Tibial nerve (tissue), 4 donors: ENCODE measurements at places on chromosomes 3 and 15. TPM values are rescaled to one million over a fixed set of nuclear protein-coding genes. Genes with fewer than 3 reads are reported as not detected.

DNA sequence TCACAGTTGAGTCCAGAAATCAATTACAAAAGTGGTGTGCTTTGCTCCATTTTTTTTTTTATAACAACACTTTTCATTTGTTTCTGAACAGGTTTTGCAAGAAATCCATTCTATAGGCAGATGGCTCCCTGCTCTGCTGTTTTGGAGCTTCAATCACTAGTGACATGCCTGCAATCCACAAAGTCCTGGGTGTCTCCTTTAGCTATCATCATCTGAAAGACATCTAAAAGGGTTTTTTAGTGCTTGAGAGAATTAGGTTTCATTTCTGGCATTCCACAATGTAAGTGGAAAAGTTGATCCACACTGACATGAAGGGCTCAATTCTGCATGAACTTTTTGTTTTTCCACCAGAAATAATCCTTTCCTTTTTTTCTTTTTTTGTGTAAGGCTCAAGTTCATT, 24.0 kb upstream of the MEIS2 start:
- no peaks in the 10 kb centered on the region for H3K36me3 ChIP-seq
- H3K4me1 ChIP-seq = no peaks in the 10 kb centered on the region
- H3K27me3 ChIP-seq = no peaks in the 10 kb centered on the region
- H3K27ac ChIP-seq = no peak overlapping the region
- H3K4me3 ChIP-seq = no peak overlapping the region

- no peaks in the 10 kb centered on the region for H3K27me3 ChIP-seq
- peaks cover 50% of the 10 kb centered on the region for H3K4me1 ChIP-seq
Measured at GRCh38 chr15:50057905-50058639, 61.0 kb downstream of the ATP8B4 start.

Gene HTR3E
- not detected for total RNA-seq

Gene PCOLCE2
- total RNA-seq = 105 TPM

DNA sequence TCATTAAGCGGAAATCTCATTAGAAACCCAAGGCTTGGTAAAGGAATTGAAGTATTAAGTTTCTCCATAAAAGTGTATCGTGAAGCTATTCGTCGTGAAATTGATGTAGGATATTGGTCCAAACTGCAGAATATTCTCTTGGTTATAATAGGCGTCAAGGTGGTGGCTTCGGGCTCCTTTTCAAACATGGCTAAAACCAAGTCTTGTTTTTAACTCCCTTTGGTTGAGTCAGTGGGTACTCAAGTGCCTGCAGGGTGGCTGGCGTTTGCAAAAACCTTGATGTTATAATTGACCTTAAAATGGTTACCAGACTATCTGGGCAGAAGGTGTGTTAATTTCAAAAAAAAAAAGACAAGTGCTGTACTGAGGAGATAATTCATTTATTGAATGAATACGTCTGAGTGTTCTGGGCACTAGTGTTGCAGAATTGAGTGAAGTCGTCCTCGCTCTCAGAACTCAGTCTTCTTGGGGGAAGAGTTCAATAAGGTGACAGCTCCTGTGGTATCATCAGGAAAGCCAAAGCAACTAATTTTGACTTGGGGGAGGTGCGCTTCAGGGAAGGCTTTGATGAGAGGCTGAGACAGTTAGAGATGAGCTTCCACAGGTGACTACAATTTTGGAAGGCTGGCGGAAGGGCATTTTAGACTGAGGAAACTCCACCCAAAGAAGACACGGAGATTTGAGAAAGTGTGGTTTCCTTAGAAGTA, 1.5 kb downstream of the UBE2Q2 start:
- no peak for DNase-seq
- peak overlapping the region; percentile 97 for H3K4me3 ChIP-seq
- peak overlapping the region; percentile 96 for H3K27ac ChIP-seq
- no peaks in the 10 kb centered on the region for H3K36me3 ChIP-seq
- H3K4me1 ChIP-seq = peaks cover 16% of the 10 kb centered on the region

DNA sequence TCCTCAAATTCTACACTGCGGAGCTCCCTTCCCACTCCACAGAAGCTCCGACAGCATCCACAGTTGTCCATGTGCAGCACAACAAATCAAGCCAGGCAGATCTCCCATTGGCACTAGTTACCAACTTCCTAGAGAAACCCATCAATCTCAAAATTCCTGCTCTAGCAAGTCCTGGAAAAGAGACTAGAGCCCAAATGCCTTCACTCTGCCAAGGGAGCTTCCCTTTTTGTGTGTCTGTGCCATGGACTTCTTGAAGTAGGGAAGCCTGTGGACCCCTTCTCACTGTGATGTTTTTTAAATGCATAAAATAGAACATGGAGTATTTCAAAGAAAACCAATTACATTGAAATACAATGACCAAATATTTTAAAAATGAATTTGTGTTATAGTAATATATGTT, 59.1 kb downstream of the TGFBR2 start:
- no peak overlapping the region for H3K4me3 ChIP-seq
- H3K36me3 ChIP-seq = no peaks in the 10 kb centered on the region
- no peaks in the 10 kb centered on the region for H3K4me1 ChIP-seq
- DNase-seq = no peak

Gene NEK10
- 1.3 TPM for total RNA-seq

DNA sequence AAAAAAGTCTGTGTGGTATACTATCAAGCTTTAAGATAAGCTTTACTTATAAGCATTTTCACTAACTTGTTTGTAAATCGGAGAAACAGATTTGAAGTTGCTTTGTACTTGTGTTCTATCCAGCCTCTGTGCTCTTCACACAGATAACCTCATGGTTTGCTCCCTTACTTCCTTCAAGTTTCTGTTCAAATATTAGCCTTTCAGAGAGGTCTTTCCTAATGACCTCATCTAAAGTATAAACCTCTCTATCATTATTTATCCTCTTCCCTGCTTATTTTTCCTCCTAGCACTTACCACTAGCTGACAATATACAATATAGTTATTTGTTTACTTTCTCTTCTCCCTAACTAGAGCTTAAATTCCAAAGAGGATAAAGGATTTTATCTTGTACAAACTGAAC, 180.0 kb downstream of the CBLB start:
- no peak for DNase-seq
- H3K4me1 ChIP-seq = no peaks in the 10 kb centered on the region
- H3K27me3 ChIP-seq = no peaks in the 10 kb centered on the region
- H3K36me3 ChIP-seq = no peaks in the 10 kb centered on the region
- H3K27ac ChIP-seq = no peak overlapping the region

DNA sequence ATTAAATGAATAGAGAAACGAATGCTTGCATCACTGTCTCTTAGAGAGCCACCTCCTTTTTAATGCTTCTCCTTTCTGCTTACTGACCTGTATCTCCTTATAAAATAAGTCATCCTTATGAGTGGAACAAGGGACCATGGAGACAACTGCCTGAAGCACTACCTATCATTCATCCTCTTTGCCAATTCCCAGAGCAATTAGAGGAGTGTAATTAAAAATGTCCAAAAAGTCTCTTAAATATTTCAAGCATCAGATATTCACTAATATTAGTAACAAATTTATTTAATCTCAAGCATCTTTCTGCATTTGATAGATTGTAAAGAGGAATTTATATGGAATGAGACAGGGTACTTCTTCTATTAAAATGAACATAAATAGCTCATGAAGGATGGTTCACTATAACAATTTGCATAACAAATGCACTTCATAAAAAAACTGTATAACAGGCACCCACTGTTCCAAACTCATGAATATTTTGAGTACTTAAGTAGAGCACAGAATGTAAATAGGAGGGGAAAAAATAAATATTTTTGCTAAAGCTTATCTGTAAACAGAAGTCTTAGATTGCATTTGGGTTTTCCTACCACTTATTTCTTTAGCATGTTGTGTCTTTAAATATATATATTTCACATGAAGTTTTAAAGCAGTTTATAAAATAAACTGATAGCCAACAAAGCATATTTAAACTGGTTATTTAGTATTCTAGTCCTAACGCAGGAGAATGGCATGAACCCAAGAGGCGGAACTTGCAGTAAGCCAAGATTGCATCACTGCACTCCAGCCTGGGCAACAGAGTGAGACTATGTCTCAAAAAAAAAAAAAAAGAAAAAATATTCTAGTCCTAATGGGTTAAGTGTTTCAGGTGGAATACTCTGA, 269.3 kb downstream of the TBL1XR1 start:
- no peak overlapping the region for H3K27ac ChIP-seq
- H3K27me3 ChIP-seq = no peaks in the 10 kb centered on the region
- no peaks in the 10 kb centered on the region for H3K4me1 ChIP-seq
- no peak for DNase-seq
- no peaks in the 10 kb centered on the region for H3K36me3 ChIP-seq

GRCh38 chr3:46662771-46663551, 30.5 kb downstream of the ALS2CL start:
- no peak overlapping the region for H3K27ac ChIP-seq
- no peak overlapping the region for H3K4me3 ChIP-seq
- H3K4me1 ChIP-seq = no peaks in the 10 kb centered on the region
- H3K36me3 ChIP-seq = no peaks in the 10 kb centered on the region

DNA sequence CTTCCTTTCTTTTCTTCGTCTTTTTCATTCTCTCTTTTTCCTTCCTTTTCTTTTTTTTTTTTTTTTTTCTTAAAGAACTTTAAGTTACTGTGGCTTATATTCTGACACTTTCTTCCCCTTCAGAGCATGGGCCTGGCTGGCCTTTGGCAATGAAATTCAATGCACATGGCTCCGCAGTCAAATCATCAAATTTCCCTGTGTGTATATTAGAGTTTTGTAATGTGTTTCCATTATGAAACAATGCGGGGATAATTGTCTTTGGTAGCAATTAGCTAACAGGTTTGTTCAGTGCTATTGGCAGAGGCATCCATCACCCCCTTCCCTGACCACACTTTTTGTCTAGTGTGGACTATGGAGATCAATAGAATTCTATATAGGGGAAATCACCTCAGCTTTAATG, 80.5 kb downstream of the CDIN1 start:
- no peak overlapping the region for H3K27ac ChIP-seq
- no peak overlapping the region for H3K4me3 ChIP-seq
- H3K4me1 ChIP-seq = no peaks in the 10 kb centered on the region
- no peak for DNase-seq
- H3K36me3 ChIP-seq = no peaks in the 10 kb centered on the region

- no peaks in the 10 kb centered on the region for H3K36me3 ChIP-seq
- no peaks in the 10 kb centered on the region for H3K4me1 ChIP-seq
- no peak overlapping the region for H3K27ac ChIP-seq
- no peak overlapping the region for H3K4me3 ChIP-seq
- no peak for DNase-seq
Measured at GRCh38 chr3:150286390-150287147, 121.5 kb upstream of the TSC22D2 start.

Gene DNAJA4
- total RNA-seq = 16.8 TPM
